ENCODE measurements at places on chromosomes 4 and X.

GRCh38 chr4:142648378-142648777 is 197.7 kb downstream of the INPP4B start:
- DNase-seq, result no peak

DNA sequence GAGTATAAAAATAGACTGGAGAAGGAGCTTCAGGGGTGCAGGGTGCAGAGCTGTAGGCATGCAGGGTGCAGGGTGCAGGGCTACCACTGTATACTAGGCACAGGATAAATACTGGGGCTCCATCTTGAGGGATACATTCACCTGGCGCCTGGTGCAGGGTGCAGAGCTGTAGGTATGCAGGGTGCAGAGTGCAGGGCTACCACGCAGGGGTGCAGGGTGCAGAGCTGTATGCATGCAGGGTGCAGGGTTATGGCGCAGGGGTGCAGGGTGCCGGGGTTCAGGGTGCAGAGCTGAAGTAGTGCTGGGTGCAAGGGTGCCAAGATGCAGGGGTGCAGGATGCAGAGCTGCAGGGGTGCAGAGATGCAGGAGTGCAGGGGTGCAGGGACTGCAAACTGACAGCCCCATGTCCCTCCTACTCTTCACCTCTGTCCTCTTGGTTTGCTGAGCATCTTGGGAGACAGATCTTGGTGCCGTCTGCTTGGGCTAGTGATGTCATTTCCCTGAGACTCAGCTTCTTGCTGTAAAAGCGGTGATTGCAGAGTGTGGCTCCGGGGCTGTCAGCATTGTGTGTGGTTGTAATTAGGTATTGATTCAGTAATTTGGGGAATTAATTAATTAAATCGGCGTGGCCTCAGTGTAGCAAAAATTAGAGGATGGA is 91.2 kb downstream of the ADRA2C start:
- no peak for DNase-seq

- DNase-seq, result no peak
Measured at GRCh38 chr4:139815778-139816601, 150.4 kb downstream of the MGST2 start.

DNA sequence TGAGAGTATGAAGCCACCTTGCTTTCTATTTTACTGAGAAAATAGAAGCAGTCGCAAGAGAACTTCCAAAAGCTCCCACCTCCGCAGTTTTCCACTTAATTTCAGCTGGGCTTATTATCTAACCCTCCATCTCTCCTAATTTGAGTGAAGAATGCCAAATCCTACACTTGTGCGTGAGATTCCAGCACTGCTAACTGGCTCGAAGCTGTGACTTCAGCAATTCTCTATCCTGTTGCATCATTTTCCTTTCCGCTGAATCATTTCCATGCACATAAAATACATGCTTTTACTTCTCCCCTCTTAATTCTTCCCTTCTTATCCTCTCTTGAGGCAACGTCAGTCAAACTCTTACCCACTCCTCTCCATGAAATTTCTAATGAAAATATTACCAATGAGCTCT is 189.5 kb downstream of the GASK1B start:
- DNase-seq, result no peak

DNA sequence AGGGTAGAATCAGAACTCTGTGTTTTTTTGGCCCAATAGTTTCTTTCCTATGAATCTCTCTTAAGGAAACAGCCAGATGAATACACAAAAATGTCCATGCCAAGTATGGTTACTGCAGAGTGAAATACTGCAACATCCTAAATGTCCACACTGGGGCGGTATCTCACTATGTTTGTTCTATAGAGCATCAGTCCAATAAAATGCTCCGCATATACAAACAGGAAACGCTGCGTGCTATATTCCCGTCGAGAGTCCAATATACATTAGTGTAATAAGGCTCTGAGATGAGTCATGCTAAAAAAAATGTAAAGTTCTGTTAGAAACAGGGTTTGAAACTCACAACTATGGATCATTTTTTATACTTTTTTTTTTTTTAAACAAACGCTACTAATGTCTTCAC is 72.9 kb upstream of the ENOX2 start:
- DNase-seq, result no peak

GRCh38 chr4:184384056-184384809 is 90.1 kb downstream of the IRF2 start:
- DNase-seq, result no peak

DNA sequence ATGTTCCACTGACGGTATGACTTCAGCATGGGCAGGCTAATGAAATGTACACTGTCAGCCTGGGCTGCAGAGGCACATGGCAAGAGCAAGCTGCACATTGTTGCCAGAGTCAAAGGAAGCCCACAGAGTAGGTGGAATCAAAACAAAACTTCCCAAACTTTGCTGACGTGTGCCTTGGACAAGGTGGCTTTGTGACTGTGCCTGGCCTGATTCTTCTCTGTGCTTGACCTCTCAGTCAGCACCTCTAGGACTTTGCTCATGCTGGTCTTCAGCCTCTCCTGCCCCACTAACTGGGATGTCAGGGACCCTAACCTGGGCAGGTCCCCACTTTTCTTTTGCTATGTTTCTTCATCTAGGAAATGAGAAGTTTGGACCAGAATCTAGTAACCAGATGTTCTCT is 40.5 kb upstream of the KIAA1210 start:
- DNase-seq, result no peak

DNA sequence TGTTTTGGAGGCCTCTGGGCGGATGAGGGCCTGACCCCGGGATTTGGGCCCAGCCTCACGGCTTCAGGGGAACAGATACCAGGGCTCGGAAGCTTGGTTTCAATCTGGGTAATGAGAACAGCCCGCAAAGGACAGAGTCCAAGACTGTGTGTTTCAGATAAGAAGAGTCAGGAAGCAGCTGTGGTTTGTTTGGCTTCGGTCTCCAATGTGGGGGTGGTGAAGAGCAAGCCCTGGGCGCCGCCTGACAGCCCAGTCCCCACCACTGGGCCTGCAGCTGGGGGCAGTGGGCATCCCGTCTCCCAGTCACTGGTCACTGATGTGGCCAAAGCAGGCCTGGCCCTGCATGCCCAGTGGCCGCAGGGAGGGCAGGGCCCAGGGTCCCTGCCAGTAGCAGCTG is 9.1 kb downstream of the WFS1 start:
- no peak for DNase-seq

GRCh38 chrX:133005042-133005441 is 46.6 kb upstream of the HS6ST2 start:
- DNase-seq, result no peak

- no peak for DNase-seq
Measured at GRCh38 chr4:173237152-173237551, 68.5 kb downstream of the GALNT7 start.

DNA sequence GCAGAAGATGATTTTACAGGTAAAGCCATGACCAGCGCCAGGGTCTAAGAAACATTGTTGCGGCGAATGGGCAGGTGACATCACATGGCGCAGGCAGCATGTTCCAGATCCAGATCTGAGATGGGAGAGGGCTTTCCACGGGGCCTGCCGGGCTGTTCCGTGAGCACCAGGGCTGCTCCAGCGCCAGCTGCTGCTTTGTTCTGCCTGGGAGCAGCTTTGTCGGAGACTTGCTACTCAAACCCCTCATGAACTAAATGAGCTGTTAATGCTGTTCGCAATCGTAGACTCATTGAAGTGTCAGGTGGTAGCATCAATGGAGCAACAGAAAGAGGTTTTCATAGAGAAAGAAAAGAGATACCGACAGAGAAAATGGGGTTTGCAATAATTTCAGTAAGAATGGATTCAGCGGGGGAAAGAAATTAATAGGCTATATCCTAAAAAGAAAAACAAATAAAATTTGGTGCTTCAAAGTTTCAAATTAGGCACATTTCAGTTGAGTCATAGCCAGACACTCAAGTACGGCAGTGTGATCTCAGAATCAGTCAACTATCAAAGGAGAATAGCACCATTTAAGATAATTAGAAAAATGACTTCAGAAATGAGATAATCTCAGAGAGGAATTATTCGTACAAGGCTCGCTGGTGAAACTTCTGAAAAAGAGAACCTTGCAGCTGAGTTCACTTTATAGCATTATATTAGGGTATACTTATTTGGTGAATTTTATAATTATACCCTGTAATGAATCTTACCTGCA is 23.9 kb downstream of the SORBS2 start:
- DNase-seq, result no peak

DNA sequence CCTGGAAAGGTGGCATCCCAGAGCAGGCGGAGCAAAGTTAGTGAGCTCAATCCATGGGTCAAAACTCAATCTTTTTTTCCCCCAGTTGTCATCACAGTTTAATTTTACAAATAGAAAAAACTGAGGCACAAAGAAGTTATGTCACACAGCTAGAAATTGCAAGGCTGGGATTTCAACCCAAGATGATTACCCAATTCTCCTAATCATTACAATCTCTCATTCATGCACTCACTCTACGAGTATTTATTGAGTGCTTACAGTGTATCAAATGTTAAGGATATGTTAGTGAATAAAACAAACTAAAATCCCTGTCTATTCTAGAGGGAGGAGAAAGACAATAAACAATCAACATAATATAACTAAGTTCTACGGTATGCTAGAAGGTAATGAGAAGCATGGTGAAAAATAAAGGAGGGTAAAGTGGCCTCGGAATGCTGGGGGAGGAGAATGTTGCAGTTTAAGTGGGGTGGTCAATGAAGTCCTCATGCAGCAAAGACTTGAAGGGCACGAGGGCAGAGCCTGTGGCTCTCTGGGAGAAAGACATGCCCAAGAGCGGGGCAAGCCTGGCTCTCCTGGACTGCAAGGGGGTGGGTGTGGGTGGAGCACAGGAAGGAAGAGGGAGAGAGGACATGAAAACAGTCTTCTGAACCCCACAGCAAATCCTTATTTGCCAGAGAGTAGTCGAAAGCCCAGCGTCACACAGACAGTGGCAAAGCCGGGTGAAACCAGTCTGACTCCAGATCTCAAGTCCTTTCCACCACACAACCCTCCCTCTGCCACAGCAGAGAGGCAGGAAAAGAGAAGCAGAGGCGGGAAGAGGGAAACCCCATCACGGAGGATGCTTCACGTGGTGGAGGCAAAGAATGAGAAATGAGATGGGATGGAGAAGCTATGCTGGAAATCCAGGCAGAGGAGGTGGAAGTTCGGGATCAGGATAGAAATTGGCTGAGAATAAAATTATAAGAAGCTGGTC is 48.3 kb downstream of the RAB33B start:
- DNase-seq, result no peak

DNA sequence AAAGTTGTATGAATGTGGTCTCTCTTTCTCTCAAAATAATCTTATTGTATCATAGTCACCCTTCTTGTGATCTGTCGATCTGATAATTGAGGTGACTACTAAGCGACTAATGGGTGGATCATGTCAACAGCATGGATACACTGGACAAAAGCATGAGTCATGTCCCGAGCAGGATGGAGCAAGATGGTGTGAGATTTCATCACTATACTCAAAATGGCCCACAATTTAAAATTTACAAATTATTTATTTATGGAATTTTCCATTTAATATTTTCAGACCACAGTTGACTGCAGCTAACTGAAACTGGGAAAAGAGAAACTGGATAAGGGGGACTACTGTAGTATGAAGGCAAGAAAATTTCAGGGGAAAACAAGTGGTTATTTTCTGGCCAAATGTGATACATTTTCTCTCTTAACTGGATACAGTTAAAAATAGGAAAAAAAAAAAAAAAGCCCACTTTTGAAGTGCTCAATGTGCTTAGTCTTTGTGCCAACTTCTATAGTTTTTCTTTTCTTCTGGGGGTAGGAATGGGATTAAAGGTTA is 25.3 kb downstream of the FAM241A start:
- DNase-seq, result no peak
